Left ventricle myocardium superior (tissue), 1 donor: ENCODE measurements at places on chromosomes 3 and 15. TPM values are rescaled to one million over a fixed set of nuclear protein-coding genes. Genes with fewer than 3 reads are reported as not detected.

GRCh38 chr15:59168536-59168935 lies 38.1 kb upstream of the LDHAL6B start:
- DNase-seq: no peak

DNA sequence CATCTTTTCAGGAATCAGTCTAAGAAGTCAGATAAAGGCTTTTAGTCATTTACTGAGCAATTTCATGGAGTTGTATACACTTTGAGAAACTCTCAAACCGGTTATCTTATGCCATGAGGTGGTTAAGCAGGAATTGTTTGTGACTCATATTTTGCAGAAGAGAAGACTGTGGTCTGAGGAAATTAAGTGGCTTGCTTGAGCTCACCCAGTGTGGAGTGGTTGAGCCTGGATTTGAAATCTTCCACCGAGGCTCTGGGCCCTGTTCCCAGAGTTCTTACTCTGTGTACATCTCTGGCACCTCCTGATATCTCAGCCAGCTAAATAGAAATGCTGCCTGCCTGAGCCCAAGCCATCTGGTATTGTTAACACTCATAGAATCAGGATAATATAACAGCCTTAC lies 37.8 kb upstream of the BCL6 start:
- peak; percentile 41 for DNase-seq

- DNase-seq: no peak
These were observed 682 bp downstream of the CLDND1 start for GRCh38 chr3:98521897-98522543.

DNA sequence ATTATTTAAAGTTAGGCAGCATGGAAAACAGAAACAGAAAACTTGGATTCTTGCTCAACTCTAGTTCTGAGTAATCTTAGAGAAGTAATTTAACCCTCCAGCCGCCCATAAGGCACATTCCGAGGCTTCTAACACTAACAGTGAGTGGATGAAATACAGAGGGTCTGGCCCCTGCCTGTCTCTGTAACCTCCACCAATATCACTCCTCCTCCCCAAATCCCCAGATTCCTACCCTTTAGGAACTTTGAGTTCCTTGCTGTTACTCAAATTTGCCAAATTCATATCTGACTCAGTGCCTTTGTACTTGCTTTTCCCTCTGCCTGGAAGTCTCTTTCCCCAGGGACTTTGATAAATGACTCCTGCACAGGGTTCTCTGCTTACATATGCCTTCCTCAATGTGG lies 112.5 kb upstream of the TGFBR2 start:
- no peak for DNase-seq

- no peak for DNase-seq
These were observed 123.4 kb upstream of the SLC24A5 start for GRCh38 chr15:47997195-47998080.

DNA sequence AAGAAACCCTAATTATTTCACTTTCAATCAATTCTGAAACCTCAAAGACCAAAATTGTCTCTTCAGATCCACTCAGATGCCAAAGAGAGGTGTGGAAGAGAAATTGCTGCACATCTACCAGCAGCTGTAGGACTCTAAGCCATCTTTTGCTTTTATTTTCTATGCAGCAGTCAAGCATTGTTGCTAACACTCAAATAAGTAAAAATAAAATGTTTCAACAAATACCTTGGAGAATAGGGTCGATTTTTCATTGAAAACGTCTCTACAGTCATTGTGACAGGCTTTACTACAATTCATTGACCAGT lies 66.4 kb upstream of the CFAP20DC start:
- DNase-seq: no peak

DNA sequence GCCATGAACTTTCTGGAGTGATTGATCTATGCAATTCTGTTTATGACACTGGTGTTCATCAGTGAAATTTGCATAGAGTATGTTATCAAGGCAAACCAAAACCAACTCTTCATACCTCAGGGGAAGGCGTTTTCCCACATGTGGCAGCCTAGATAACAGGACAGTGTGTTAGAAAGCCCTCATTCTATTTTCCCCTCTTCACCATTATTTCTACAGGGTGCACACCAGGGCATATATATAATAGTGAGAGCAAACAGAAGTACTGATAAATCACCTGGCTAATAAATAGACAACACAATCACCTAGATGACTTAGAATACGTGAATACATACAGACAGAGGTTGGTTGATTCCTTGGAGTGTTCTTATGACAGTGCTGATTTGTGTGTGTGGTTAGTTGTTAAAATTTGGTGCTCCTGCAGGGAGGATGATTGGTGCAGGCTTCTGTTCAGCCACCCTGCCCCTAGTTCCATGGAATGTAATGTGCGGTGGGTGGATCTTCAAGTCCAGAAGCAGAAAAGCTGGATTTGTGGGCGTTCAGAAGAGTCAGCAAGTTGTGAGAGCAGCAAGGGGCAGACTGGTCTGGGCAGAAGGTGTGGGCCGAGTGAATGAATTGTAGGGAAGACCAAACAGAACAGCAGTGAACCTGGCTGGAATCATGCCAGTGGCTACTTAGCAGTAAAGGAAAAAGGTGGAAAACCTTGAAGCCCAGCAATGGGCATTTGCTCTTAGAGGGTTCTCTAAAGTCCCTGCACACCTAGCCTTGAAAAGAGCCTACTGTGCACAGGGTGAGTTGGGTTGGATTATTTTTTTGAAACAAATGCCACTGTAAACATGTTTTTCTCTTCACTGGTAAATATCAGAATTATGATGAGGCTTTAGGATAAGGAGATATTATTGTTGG lies 11.7 kb upstream of the RARRES1 start:
- no peak for DNase-seq

DNA sequence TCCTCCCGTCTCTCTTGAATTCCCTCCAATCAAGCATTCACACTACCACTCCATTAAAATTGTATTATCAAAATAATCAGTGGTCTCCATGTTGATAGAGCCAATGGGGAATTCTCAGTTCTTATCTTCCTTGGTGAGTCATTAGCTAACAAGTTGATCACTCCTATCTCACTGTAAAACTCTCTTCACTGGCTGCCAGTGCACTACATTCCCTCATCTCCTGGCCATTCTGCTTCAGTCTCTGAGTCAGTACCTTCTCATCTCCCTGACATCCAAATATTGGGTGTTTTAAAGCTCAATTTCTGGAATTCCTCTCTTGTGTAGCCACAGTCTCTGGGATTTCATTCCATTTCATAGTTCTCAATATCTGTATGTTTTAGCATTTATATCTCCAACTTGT lies 175.2 kb downstream of the ALDH1A2 start:
- DNase-seq: no peak

DNA sequence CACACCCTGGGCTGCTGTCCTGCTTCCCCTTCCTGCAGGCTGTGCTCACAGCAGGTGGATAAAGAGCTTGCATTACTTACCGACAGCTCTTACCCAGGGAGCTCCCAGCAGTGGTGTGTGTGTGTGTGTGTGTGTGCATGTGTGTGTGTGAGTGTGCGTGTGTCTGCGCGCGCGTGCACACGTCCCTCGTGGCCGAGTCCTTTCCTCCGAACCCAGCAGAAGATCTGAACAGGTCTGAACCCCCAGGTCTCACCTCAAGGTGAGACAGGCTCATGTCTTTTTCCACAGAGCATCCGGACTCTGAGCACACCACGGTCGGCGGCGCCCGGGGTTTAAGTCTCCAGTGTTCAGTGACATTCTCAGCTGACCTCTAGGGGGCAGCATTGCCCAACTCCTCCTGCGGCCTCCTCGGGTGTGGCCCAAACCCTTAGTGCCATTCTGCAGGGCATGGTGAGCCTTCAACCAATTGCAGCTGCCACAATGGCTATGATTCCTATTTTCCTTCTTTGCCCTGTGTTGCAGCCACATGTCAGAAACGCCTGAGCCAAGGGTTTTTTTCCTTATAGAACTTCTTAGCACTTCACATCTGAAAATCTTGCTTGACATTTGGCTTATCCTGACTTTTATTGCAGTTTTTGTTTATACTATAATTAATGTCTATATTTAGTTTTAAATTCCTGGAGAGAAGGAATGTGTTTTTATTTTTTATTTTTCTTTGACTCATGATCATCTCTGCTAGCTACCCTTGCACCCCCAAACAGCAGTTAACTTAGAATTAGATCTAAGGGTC lies 64.1 kb upstream of the KLHL25 start:
- DNase-seq: peak; percentile 66

- no peak for DNase-seq
These were observed 3.5 kb upstream of the NEO1 start for GRCh38 chr15:73048624-73049295.

- DNase-seq: no peak
These were observed 47.1 kb downstream of the FAH start for GRCh38 chr15:80199869-80200268.

- no peak for DNase-seq
These were observed 69.7 kb upstream of the SETMAR start for GRCh38 chr3:4233488-4233887.

RGMA gene
- total RNA-seq: 27.0 TPM

LRRC49 gene
- total RNA-seq: 79.8 TPM
